ENCODE measurements at places on chromosomes 5 and 9. TPM values are rescaled to one million over a fixed set of nuclear protein-coding genes. Genes with fewer than 3 reads are reported as not detected.

Gene QRFP
- not detected for polyA plus RNA-seq

Gene HMCN2
- not detected for polyA plus RNA-seq

Gene BAAT
- polyA plus RNA-seq = not detected

Gene CNOT8
- polyA plus RNA-seq = 143 TPM

Data from IgD-negative memory B cell (primary cell).